ENCODE measurements at places on chromosomes 1 and 21. TPM values are rescaled to one million over a fixed set of nuclear protein-coding genes. Genes with fewer than 3 reads are reported as not detected.

Gene ETV3L
- total RNA-seq, result not detected

Gene UBASH3A
- not detected for total RNA-seq

Gene FAM72D
- 1.1 TPM for total RNA-seq

Gene EFNA3
- 1.4 TPM for total RNA-seq

Gene REN
- not detected for total RNA-seq

Gene SPRR1A
- not detected for total RNA-seq

Gene DNASE2B
- total RNA-seq, result not detected

Measured in GM23248 (cell line).